Activated CD4-positive, CD25-positive, alpha-beta regulatory T cell treated with anti-CD3 and anti-CD28 coated beads, Interleukin-2, amount 50 U/mL, for 16 hours (primary cell): ENCODE measurements at places on chromosomes 2 and 18.

DNA sequence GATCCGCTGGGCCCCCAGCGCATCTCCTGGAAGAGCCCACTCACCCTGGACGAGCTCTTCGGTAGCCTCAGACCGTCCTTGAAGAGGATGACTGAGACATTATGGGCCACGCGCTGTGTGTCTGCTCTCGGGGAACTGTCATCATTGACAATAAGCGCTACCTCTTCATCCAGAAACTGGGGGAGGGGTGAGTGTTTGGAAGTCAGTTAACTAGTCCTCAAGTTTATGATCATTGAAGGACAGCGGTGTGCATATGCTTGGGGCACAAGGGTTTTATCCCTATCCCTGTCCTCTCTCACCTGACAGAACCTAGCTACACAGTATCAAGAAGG is 586 bp downstream of the STK16 start:
- DNase-seq, result no peak

DNA sequence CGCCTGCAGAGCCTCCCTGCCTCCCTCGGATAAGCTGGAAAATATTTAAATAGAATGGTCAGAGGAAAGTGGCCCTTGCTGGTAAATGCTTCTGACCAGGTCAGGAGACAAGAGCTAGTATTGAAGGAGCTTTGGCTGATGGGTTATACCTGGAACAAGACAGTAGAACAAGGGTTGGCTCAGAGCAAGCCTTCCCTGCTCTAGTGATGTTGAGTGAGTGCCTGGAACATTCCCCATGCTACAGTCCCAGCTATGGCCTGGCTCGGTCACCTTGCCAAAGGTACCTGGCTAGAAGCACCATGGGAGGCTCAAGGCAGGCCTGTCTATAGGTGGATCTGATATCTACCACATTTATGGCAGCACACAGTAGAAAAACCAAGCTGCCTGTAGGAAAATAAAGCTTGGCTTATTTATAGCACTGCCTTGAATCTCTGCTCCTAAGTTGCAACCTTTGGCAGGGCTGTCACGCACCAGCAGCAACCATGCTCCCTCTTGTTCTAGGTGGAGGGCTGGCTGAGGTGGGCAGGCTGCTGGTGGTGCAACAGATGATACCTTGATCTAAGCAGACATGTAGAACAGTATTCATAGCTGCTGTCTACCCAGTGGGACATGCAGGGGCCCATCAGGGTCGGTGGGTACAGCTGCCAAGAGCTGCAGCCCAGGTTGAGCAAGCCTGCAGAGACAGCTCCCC is 66.7 kb upstream of the BCL2L11 start:
- DNase-seq, result no peak

- no peak for DNase-seq
These were observed 6.6 kb upstream of the BARD1 start for GRCh38 chr2:214816008-214816533.

DNA sequence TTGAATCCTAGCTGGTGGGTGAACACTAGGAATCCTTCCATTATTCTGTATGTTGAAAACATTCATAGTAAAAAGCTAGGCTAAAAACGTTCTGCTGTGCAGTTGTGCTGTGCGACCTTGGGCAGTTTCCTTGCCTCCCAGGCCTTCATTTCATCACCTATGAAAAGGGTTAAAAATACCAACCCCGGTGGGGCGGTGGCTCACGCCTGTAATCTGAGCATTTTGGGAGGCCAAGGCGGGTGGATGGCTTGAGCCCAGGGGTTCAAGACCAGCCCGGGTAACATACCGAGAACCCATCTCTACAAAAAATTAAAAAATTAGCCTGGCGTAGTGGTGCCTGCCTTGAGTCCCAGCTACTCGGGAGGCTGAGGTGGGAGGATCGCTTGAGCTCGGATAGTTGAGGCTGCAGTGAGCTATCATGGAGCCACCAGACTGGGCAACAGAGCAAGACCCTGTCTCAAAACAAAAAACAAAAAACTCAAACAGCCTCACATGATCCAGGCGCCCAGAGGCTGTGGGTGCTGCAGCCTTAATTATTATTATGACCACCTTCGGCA is 2.9 kb upstream of the RRM2 start:
- no peak for DNase-seq

- no peak for DNase-seq
These were observed 180.5 kb downstream of the AGPS start for GRCh38 chr2:177573120-177573519.

DNA sequence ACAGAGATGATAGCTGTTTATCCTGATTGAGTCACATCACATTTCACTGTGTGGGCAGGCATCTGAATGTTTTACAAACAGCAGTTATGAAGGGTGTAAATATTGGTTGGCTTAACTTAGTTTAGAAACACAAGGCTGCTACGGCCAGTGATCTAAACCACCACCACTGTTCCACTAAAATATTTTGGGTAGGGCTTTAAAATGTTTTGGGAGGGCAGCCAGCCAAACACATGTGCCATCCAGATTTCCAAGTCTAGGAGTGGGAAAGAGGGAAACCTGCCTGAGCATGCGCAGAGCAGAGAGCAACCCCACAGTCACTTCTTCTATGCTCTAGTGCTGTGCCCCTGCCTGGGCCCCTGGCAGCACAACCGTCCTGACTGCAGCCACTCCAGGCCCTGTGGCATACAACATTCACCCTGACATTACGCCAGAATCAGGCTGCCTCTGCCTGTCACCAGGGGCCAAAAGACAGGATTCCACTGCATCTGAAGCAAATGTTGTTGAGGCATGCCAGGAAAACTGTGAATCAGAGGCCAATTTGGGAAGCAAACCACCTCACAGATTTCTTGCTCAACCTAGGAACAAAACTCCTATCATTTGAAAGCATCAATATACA is 74.8 kb upstream of the COL5A2 start:
- DNase-seq, result no peak

GRCh38 chr2:39431592-39432316 is 5.3 kb downstream of the MAP4K3 start:
- DNase-seq, result no peak

DNA sequence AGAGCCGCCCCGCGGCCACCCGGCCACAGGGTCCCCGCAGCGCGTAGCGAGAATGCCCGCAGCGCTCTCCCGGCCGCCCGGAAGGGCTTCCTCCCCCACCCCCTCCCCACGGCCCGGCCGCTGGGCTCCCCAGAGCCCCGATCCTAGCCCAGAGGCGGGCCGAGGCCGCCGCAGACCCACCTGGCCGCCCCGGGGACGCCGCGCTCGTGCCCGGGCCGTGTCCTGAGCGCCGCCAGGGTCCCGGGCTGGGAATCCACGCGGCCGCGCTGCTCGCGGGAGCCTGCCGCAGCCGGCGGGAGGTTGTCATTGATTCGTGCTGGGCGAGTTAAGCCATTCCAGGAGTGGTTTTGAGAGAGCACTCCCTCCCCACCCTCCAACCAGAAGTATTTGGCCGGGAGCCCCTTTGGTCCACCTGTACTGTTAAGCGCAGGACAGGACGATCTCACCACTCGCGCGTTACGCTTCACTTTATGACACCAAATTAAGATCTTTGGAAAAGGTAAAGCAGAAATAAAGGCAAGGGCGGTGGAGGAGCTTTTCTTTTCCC is 206.4 kb upstream of the SMAD2 start:
- DNase-seq, result no peak

GRCh38 chr2:239874636-239875356 is 150.3 kb downstream of the NDUFA10 start:
- DNase-seq, result no peak

DNA sequence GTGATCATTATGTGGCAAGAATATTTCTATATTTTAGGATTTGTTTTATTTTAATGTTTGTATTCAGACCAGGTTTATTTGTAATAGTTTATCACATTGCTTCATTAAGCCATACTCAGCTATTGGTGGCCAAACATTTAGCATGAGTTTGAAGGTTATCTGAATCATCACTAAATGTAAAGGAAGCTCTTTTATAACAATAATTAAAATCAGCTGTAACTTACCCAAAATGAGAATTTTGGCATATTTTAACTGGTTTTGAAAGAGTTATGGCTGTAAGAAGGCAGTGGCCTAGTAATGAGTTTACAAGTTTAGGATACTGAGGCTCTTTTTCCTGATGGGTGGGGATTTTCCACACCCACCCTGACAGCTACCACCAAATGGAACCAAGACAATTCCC is 177.8 kb downstream of the EN1 start:
- no peak for DNase-seq

- DNase-seq, result no peak
These were observed 176.5 kb upstream of the DCC start for GRCh38 chr18:52163478-52163877.

DNA sequence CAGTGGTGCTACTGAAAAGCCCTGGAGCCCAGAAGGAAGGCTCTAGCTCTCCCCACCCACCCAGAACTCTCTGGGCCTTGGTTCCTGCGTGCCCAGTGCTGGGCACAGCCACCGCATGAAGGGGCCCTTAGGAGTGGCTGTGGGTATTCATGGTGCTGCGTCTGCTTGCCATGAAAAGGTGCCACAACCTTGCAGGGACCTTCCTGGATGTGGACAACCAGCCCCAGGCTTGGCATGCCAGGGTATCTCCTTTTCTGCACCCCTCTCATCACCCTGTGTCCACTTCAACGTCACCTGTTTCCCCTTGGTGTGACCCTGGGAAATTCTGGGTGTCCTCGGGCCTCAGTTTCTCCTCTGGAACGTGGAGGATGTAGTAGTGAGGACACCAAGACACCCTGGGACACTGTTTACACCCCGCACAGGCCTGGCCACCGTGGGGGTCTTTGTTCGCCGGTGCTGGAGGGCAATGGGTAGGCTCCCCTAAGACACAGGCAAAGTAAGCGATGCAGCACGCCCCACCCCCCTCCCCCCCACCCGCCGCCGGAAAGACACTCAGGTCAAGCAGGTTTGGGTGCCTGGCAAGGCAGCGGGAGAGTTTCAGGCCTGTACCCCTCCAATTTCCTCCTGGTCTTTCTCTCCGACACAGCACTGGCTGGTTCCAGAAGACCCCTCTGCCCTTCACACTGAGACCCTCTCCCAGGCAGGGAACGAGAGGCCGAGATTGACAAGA is 34.8 kb upstream of the TAF1B start:
- no peak for DNase-seq

- DNase-seq, result no peak
These were observed 13.3 kb downstream of the GAREM2 start for GRCh38 chr2:26185954-26186770.

GRCh38 chr2:227390468-227391256 is 2.9 kb upstream of the SCYGR1 start:
- no peak for DNase-seq

- no peak for DNase-seq
These were observed 23.9 kb downstream of the ZNF236 start for GRCh38 chr18:76846217-76846616.

DNA sequence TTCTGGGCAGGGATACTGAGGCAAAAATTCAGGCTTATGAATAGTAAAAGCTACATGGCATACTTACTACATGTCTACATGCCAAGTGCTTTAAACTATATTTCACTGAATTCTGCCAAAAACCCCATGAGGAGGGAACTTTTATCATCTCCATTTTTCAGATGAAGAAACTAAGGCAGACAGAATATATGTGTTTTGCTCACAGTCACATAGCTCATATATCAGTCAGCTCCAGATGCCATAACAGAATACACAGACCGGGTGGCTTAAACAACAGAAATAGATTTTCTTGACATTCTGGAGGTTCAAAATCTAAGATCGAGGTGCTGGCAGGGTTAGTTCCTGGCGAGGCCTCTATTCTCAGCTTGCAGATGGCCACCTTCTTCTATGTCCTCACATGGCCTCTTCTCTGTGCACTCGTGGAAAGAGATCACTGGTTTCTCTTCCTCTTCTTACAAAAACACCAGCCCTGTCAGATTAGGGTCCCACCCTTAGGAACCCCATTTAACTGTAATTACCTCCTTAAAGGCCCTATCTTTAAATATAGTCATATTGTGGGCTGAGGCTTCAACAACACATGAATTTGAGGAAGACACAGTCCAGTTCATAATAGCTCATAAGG is 27.1 kb upstream of the CREB1 start:
- DNase-seq, result no peak

- DNase-seq, result no peak
These were observed 24.7 kb downstream of the B4GALT6 start for GRCh38 chr18:31659576-31660177.
